ENCODE measurements at places on chromosomes 7 and 10. TPM values are rescaled to one million over a fixed set of nuclear protein-coding genes. Genes with fewer than 3 reads are reported as not detected.

The HOXA3 gene
- 9.2 TPM for total RNA-seq

- DNase-seq: no peak
These were observed 76.8 kb downstream of the ALOX5 start for GRCh38 chr10:45450866-45451265.

- DNase-seq: no peak
These were observed 207.7 kb upstream of the ADCY1 start for GRCh38 chr7:45366475-45366874.

DNA sequence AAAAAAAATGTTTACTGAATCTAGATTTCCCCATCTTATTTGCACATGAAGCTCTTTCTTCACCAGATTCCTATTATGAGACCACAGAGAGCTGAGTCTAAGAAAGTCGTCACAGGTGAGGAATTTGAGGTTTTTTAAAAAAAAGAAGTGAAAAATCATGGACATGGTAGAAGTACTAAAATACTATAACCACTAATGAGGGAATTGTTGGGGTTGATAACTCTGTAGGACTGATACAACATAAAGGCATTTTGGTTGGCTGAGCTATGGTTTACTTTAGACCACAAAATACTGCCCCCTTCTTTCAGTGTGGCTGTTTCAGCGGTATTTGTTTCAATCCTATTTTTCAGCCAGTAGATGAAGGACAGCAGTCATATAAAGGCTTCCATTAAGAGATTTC lies 1111.3 kb downstream of the TYW1 start:
- DNase-seq: no peak

DNA sequence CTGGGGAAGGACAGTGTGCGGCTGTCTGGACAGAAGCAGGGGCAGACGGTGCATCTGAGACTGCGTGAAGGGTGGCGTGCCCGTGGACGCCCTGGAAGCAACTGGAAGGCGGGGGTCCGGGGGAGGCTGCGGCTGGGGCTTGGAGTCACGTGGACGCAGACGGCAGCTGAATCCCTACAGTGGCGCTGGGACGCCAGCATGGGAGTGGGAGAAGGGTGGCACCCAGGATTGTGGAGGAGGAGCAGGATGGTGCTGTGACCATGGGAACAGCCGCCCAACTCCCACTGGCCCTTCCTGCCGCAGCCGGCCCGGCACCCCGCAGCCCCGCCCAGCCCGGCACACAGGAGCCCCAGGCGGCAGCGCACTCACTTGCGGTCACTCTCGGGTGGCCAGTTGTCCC lies 9.7 kb downstream of the INTS1 start:
- no peak for DNase-seq

DNA sequence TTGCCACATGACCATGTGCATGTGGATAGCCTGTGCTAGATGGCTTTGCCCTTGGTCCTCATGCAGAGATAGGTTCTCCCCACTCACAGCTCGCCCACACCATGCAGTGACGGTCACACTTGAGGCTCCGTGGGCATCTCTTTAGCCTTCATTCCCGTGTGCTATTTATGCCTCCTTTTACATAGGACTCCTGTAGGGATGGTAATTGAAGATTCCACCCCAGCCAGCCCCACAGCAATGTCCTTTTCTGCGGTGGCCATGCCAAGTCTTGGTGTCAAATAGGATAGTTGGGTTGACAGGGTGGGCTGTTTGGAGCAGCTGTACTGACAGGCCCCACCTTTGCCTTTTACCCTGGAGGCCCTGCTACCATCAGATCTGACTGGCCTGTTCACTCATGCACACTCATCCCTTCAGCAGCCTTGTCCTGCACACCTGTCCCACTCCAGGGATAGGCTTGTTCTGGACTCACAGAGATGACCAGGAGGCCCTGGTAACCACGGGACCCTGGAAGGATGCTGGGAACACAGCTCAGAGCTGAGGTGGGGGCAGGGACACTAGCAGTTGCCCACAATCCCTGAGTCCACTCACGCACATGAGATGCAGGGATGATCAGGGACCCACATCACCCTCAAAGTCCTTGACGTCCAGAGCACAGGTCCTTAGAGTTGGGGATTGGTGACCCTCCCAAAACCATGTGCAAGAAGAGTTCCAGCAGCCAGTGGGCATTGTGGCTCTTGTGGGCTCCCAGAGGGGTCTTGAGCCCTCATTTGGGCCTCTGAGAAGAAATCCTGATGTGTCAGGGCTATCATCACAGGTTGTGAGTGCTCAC lies 71.2 kb downstream of the ADCY1 start:
- DNase-seq: no peak

All from HCT116 (cell line).